Stimulated activated CD8-positive, alpha-beta memory T cell treated with anti-CD3 and anti-CD28 coated beads, Interleukin-15, amount 100 ng/mL, for 48 hours (primary cell): ENCODE measurements at places on chromosomes 12 and 14.

DNA sequence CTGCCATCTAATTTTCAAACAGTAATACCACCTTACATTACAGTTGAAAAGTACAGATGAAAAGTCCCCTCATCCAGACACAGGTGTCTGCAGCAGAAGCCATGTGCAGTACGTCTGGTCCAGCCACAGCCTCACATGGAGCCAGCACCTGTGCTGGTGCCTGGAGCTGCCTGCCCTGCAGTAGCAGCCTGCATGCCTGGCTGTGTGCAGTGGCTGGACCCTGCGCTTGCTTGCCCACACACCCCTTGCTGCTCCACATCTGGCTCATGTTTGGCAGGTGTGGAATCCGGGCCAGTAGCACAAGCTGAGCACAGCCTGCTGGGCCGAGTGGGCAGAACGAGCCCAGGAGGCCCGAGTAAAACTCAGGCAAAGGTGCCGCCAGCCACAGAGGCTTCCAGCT lies 21.8 kb upstream of the CPM start:
- DNase-seq, result no peak

- no peak for DNase-seq
These were observed 1.2 kb upstream of the CEP170B start for GRCh38 chr14:104863923-104864266.

DNA sequence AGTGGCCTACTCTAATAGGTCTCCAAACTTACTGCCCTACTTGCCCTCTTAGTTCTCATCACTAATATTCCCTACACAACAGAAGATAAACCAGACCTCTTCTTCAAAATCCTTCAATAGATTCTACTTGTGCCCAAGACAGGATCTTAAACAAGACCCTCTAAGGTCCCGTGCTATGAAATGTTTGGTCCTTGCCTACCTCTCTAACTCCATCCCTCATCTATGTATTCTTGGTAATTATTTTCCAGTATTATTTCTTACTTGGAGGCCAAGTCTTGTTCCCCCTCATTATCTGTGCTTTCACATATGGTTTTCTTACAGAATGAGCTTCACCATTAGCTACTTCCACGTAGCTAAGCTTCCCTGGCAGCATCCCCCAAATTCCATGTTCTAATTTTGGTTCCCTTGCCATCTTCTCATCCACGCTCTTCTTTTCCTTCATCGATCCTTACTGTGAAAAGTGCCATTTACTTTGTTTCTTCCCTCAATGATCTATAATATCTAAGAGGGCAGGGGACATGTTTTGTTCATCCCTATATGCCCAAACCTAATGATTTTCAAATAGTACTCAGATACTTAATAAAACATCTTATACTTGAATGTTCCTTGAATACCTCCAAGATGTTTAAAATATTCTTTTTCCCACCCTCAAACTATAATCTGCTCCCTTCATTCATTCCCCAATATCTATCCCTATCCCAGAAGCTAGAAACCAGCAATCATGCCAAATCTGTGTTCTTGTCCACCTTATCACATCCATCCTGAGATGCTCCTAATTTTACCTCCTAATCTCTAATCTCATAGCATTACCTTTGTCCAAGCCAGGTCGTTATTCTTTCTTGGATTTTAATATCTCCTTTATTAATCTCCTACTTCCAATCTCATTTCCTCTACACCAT lies 10.1 kb downstream of the HNRNPC start:
- DNase-seq, result no peak

GRCh38 chr12:20232931-20233675 lies 135.2 kb upstream of the PDE3A start:
- DNase-seq, result no peak

DNA sequence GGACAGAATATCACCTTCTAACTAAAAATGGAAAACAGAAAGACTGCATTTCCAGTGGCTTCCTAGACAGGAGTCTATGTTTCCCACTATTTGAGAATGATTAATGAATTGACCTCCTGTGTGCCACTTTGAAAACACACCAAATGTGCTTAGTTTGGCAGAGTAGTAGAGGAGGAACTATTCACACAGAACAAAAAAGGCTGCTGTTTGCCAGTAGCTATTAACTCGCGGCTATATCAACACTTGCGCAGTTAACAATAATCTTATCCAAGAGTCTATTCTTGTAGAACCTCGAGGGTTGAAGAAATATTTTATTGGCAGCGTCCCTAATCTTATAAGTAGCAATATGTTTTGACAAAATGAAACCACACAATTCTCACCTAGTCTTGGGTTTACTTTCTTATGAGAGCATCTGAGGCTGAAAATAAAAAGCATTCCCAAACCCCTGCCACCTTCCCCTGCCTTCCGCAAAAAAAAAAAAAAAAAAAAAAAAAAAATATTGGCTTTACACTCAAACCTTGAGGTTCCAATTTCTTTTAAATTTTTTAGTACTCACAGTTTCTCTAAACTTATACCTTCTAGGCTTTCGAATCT lies 127.3 kb upstream of the FLRT2 start:
- DNase-seq, result no peak

DNA sequence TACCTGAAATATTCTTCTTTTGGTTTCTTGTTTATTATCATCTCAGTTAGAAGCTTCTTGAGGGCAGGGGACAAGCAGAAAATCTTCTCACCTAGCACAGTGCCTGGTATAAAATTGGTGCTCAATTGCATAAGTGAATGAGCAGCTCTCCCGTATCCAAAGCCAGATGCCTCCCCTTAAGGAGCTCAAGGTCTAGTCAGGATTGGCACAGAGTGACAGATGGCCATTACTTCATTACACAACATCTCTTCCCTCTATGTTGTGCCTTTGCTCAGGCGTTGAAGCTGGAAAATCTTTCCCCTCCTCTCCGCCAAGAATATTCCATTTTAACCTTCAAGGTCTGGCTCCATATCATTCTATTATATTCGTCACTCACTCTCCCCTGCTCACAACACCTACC lies 3.6 kb downstream of the SLC4A8 start:
- no peak for DNase-seq

DNA sequence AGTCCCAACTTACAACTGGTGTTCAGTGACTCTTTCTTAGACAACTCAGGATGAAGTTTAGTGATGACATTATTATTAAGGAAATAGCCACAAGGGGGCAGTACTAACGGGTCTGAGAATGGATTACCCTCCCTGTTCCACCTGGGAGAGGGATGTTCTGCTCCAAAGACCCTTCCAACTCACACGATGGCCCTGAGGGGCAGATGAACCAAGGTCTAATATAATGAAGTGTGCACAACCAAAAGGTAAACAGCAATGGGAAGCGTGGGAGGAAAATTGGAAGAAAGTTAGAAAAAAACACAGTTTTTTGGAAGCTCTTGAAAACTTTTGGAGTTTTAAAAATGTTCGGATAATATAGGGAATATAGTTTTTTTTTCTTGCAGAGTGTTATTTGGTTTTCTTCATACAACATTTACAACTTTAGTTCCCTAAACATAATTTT lies 24.0 kb downstream of the FGF6 start:
- no peak for DNase-seq

GRCh38 chr12:121107681-121108080 lies 25.0 kb upstream of the P2RX7 start:
- no peak for DNase-seq

GRCh38 chr14:89486961-89487360 lies 69.9 kb upstream of the FOXN3 start:
- DNase-seq, result no peak

DNA sequence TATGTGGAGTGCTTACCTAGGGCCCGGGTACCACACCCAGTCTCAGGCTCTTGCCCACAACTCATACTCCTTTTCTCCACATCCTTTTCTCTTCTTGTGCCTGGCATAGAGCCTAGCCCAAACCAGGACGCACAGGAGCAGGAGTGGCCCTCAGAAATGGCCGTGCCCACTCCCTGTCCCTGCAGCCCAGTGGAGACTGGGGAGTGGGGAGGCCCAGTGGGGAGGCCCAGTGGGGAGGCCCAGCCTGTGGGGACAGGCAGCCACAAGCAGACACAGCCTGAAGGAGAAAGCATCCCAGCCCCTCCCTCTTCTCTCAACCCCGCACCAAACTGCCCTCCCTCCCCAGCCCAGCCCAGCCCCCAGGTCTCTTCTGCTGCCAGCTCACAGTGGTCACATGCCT lies 196.8 kb downstream of the KIF26A start:
- DNase-seq, result no peak

- DNase-seq, result no peak
These were observed 5.9 kb upstream of the NFYB start for GRCh38 chr12:104143918-104144317.

DNA sequence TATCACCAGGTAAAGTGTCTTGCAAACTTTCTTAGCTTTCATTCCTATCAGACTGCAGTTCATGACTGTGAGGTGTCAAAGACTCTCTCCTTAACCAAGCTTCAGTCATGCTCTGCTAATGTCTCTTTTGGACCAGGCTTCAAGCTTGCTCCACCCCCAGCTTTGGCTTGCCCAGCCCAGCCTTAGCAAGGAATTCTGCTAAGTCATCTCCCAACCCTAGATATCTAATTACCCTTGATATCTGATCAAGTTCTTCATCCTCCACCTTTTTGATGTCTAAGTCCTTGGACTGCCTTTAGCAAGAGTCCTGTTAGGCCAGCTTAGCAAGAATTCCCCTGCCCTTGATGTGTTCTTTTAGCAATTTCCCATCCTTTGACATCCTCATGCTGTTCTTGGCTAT lies 108.9 kb upstream of the FGD4 start:
- no peak for DNase-seq

DNA sequence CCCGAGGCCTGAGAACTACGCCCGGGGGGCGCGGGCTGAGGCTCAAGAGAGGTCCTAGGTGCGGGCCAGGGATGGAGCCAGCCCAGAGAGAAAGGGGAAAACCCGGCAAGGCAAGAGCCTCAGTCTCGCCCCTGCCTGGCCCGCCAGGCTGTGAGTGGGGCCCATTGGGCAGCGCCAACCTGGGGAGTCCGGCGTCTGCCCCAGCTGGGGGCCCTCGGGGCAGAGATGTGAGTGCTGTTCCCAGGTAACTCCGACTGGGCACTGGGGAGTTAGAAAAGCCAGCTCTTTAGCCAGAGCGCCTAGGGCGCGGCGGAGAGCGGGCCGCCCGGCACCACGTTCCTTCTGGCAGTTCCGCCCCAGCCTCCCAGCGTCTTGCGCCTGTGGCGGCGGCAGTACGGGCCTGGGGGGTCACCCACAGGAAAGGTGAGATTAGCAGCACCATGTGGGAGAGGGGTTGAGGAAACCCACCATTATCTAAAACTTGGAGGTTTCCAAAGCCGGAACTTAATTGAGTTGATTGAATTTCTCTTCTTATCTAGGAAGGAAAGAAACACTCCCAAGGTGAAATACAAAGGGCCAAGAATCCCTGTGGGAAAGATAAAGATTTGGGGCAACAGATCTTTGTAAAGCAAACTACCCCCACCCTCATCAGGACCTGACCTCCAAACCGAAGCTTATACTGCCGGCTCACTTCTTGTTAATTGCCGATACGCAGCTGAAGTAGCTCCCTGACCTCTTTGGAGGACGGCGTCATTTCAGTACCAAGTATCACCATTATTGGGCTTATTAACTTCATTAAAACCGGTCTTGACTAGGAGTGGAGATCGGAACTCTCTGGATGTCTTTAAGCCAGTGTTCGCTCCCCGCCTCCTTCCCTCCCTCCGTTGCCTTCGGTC lies 11.6 kb downstream of the OTX2 start:
- DNase-seq, result no peak

DNA sequence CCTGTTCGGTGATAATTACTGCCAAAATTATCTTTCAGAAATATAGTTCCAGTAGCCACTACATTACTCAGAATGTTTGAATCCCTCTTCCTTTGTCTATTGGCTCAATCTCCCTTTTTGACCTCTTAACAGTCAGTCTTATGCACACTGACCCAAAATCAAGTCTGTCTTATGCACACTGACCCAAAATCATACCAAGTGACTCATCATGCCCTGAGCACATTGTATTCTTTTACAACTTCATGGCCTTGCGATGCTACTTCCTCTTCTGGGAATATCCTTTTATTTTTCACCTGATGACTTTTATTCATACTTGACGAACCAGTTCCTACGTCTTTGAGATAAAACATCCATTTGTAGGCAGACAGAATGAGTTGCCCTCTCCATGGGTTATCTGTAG lies 182.3 kb downstream of the NPAS3 start:
- DNase-seq, result no peak

DNA sequence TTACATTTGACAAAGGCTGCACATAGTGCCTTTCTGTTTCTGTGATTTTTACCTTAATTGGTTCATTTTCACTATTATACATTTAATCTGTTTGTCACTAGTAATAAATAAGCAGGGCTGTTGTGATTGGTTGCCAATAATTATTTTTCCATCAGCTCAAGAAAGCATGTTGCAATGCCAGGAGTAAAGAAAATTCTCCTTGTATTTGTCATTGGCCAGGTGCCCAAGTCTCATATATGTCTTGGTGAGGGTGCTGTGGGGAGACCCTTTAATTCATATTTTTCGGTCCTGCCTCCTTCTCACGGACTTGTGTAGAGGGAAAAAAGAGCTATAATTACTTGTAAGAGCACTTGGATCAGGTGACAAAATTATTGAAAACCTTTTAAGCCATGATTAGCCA lies 108.0 kb downstream of the KITLG start:
- no peak for DNase-seq

DNA sequence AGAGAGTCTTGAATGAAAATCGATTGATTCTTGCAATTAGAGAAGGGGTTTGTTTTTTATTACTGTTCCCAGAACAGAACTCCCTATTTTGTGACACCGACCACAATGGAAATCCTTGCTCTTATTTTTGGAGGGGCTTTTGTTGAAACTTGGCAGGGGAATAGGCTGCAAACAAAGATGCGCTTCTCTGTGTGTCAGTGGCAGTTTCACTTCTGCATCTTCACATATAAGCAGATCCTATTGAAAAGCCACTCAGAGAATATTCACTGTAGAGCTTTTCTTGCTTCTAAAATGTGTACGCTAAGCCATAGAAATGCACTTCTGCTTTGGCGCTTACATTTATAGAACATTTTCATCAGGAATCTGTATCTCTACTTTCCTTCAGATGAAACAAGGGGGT lies 1822.4 kb upstream of the SEL1L start:
- no peak for DNase-seq

DNA sequence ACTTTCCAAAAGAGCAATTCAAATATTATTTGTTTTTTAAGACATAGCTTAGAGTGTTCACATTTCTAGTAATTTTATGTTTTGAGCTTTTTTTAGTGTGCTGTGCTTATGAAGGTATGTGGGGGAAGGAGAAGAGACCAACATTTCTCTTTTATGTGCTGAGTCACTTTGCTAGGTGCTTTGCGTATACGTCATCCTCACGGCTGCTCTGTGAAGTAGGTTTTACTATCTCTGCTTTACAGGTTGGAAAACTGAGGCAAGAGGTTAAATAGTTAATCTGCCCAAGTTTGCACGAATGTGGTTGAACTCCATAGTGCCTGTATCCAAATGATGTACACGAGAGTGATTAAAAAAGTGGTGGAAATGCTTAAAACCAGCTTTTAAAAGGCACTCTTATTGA lies 75.9 kb downstream of the AEBP2 start:
- DNase-seq, result no peak

DNA sequence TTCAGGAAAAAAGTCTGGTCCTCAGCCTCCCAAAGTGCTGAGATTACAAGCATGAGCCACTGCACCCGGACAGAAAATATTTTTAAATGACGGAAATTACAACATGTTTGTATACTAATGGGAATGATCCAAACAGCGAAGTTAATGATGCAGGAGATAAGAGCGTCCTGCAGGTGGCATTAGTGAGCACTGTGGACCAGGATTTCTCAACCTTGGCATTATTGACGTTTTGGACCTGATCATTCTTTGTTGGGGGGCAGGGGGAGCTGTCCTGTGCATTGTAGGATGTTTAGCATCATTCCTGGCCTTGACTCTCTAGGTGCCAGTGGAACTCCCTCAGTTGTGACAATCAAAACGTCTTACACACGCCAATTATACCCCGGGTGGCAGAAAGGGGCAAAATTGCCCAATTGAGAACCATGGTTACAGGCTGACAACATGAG lies 34.1 kb downstream of the SCFD1 start:
- DNase-seq, result no peak

GRCh38 chr12:112711026-112711425 lies 80.5 kb upstream of the RPH3A start:
- DNase-seq, result no peak
